ENCODE measurements at places on chromosomes 16 and 17. TPM values are rescaled to one million over a fixed set of nuclear protein-coding genes. Genes with fewer than 3 reads are reported as not detected.

Gene RHBDL1
- 5.2 TPM for total RNA-seq

Gene BMERB1
- 13.5 TPM for total RNA-seq

DNA sequence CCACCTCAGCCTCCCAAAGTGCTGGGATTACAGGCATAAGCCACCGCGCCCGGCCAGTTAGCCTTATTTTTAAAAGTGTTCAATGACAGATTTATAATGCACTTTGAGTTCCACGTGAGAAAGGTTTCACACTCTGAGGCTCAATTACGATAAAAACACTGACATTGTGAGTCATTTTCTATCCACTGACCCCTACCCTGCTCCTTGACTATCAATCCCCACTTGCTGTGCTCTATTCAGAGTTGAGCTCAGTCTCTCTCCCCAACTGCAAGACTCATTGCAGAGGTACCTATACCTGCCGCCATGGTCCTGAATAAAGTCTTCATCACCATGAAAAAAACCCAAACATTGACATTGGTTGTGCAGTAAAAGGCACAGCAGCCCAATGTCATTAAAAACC lies 8.5 kb downstream of the GFOD2 start:
- no peak for DNase-seq

DNA sequence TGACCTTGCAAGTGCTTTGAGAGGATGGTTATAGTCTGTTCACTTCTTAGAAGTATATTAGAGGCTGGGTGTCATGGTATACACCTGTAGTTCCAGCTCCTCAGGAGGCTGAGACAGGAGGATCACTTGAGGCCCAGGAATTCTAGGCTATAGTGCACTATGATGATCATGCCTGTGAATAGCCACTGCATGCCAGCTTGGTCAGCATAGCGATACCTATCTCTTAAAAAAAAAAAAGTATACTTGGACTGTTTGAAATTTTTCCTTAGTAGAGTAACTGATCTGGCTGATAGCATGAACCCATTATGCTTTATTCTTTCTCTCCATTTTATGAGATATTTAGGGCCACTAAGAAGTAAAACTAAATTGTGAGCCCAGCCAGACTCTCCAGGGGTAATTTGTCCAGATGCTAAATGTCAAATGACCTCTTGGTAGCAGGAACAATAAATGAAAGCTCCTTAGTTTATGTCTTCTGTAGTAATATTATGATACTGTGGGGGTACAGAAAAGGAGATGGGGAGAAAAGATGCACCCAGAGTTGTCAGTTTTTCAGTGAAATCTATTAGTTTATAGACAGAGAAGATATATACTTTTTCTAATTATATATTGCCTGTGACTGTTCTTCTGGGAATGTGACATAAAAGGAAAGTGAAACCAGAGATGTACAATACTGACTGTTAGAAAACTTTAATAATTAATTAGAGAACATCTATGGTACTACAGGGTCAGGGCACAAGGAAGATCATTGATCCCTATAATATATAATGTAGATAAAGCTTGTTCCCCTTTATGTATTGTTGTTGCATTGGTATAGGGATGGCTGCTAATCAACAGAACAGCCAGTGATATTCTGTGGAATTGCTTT lies 335.3 kb upstream of the TBX2 start:
- no peak for DNase-seq

- DNase-seq, result no peak
Observed at GRCh38 chr17:73713136-73713535, 68.9 kb upstream of the SDK2 start.

Gene SULT1A3
- total RNA-seq, result 33.3 TPM

DNA sequence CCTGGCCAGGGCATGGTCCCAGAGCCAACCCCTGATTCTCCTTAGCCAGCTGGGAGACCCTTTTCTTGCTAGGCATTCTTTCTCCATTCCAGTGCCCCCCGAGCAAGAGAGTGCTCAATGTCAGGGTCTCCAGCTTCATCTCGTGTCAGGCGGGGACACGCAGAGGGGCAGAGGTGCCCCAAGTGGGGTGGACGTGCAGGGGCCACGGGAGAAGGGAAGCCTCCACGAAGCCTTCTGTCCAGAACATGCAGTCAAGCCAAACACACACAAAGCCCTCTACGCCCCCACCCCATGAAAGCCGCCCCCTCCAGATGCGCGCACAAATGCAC lies 852 bp downstream of the GPR139 start:
- DNase-seq, result no peak

DNA sequence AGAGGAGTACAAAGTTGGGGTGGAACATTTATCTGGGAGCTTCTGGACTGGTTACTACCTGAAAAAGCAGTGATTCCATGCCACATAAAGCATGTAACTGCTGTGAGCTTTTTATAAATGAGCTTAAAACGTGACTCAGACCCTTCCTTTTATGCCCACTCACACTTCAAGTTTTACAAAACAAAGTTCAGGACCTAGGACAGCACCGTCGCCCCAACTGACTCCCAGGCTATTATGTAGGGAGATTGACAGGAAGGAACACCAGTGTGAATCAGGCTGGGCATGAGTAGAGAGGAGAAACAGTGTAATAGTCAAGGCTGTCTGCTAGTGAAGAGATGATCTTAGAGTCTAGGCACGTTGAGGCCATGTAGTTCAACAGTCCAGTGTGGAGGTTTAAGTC lies 91.6 kb upstream of the DNAH9 start:
- DNase-seq, result peak; percentile 56

Gene ATP1B2
- total RNA-seq, result 2.1 TPM

GRCh38 chr17:60392845-60393702 lies 1.1 kb upstream of the USP32 start:
- DNase-seq, result no peak

GRCh38 chr17:67138392-67138791 lies 94.0 kb downstream of the CACNG1 start:
- no peak for DNase-seq

GRCh38 chr17:41725134-41725533 lies 9.3 kb downstream of the HAP1 start:
- DNase-seq, result no peak

DNA sequence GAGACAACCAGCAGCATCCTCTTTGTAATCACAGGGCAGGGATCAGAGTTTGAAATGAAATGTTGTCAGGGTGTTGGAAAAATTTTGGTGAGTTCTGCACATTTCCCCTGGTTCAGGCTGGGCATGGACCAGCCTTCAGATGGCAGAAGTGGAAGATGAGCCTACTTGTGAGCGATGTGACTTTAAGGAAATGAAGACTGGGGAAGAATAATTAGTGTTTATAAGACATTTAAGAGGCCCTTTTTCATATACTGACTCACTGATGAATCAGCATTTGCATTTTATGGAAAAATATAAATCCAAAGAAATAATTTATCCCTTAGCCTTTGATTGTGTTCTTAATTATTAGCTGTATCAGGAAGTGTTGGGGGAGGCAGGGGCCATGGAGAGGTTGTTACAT lies 20.9 kb downstream of the GPR179 start:
- DNase-seq, result no peak

DNA sequence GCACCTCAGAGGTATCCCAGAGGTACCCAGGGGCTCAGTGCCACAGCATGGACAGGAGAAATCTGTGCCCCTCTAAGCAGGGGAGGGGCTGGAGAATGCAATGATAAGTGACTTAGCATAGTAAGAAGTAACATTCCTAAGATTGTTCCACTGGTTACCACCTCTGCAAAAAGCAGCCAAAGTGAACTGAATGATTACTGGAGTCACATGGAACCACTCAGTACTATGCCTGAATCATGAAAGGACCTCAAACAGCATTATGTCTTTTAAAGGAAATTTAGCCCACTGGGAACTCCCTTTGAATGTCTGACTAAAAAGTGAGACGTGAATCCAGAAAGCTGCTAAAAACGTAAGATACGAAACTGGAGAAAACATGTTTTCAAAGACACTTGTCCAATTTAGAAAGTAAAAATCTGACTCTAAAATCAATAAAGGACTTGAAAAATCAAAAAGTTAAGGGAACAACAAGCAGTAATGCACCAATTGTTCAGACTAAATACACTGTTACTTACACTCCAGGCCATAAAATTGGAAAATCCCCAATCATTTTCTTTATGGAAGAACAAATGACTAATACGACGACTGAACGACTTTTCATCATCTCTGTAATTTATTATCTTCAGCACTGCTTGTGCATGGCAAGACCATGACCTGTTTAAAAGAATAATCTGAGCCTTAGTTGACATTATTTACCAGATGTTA lies 38.6 kb downstream of the LITAFD start:
- no peak for DNase-seq

- DNase-seq, result peak; percentile 51
Observed at GRCh38 chr16:22188595-22189442, 17.3 kb upstream of the EEF2K start.

- no peak for DNase-seq
Observed at GRCh38 chr17:67128700-67129099, 84.3 kb downstream of the CACNG1 start.

DNA sequence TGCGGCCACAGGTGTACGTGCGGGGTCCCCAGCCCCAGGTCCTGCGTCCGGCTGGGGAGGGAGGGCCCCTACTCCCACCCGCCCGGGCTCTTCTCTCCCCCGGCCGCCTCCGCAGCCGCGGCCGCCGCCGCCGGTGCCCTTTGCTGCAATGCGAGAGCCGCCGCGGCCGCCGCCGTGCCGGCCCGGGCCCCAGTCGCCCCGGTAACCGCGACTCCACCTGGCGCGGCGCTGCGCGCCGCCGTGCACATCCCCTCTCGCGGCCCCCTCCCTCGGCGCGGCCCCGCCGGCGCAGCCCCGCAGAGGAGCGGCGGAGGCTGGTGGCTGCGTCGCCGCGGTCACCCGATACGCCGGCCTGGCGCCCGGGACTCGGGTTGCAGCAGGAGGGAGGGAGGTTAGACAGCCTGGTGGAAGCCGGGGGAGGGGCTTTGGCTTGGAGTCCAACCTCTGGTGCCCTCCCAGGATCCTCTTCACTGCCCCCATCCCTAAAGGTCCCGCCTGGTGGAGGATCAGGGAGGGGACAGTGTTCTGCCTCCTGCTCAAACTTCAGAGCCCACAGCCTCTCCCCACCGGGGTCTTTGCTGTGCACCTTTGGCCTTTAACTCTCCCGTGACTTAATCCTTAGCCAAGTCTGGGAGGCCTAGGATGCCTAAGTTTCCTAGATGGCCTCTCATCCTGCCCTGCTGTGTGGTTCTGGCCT lies 32.9 kb downstream of the SRCIN1 start:
- DNase-seq, result peak; percentile 51

Gene CACNA1H
- total RNA-seq, result 42.8 TPM

- no peak for DNase-seq
Observed at GRCh38 chr17:66720027-66720426, 114.9 kb upstream of the CACNG5 start.

DNA sequence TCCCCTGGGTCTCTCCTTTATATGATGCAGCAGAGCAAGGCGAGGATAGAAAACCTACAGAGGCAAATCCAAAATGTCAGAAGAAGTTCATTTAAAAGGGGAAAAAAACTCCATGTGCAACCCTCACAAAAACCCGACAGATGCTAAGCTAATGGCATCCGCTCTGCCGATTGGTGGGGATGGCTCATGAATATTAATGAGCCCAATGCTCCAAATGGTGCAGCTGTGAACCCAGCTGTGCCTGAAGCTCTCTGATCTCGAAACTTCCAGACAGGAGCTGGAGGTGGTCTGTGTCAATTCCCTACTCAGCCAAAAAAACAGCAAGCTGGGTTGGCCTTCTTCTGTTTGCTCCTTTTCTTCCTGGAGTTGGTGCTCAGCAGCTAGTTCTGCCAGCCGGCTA lies 15.5 kb downstream of the SNX11 start:
- DNase-seq, result no peak

GRCh38 chr16:60414613-60415012 lies 1621.6 kb downstream of the CDH8 start:
- no peak for DNase-seq

Gene KRTAP9-2
- not detected for total RNA-seq

DNA sequence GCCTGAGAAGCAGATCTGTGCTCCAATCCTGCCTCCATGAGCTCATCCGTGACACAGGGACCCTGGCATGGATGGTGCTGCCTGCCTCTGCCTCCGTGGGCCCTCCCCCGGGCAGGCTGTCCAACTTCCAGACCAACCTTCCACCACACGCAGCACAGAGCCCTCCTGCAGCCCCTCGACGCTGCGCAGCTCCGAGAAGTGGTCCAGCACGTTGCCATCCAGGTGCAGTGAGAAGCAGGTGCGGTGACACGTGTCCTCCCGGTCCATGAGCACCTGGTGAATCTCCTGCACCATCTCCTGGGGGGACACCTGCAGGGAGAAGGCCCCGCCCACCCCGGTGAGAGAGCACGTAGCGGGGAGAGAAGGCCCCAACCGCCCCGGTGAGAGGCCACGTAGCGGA lies 8.4 kb downstream of the CLUH start:
- DNase-seq, result no peak

Gene ARHGAP44
- total RNA-seq, result 12.4 TPM

DNA sequence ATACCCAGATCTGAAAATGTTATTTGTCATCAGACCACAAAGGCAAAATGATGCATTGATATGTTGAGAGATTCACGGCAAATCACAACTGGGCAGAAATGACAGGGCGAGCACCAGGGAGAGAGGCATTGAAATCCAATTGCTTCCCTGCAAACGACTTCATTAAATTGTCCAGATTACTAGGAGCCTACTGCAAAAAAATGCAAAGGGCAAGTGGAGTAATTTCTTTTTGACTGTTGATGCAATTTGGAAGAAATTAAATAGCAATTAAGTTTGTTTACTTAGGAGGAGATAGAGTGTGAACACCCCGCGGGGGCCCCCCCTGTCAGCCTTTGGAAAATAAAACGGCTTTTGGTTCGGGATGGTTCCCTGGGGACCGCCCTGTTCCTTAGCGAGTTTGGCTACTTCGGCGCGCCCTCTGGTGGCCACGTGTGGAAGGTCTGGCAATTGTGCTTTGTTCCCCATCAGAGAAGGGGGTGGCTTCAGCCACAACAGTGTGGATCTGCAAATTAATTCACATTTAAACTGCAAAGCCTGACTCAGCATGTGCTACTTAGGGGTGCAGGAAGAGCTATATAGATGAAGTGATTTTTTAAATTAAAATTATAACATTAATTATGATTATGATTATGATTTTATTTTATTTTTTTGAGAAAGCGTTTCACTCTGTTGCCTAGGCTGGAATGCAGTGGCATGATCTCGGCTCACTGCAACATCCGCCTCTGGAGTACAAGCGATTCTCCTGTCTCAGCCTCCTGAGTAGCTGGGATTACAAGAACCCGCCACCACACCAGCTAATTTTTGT lies 14.5 kb upstream of the TMC7 start:
- DNase-seq, result peak; percentile 76

- DNase-seq, result no peak
Observed at GRCh38 chr16:400061-400591, 1.6 kb upstream of the DECR2 start.

DNA sequence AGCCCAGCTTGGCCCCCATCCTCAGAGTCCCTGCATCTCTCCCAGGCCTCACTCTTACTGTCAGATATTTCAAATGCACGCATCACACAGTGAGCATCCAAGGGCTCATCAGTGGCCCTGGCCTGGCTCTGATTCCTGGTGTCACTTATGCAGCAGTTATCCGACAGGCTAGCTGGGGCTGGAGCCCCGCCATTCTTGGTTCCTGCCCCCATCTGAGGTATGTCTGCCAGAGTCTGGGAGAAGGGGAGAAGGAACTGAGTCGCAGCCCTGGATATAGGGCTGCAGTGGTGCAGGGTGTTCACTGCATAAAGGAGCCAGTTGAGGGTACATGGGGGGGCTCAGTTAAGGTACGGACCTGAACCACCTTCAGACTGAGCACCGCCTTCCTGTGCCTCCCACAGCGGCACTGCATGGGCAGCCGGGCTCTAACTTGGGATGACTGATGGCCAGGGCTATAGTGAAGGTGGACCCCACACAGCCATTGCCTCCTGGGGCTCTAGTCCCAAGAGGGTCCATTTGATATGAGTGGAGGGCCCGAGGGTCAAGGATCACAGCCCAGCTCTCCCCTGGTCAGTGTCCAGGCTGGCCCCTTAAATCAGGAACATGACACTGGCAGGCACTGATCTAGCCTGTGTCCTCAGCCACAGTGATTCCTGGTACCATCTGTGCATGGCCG lies 1.8 kb upstream of the RASD1 start:
- DNase-seq, result no peak
